Lung microvascular endothelial cell (primary cell): ENCODE measurements at places on chromosomes 16 and 17. TPM values are rescaled to one million over a fixed set of nuclear protein-coding genes. Genes with fewer than 3 reads are reported as not detected.

Gene KRT9
- total RNA-seq: not detected in 2 replicates

Gene STRADA
- total RNA-seq: 15.3 and 29.0 TPM in 2 replicates

Gene SPAG7
- 47.3 and 51.2 TPM in 2 replicates for total RNA-seq

Gene GCGR
- total RNA-seq: not detected in 2 replicates

Gene MYOCD
- total RNA-seq: 0.40 TPM in 1 of 2 replicates, not detected in the other

Gene SCO1
- total RNA-seq: 36.4 and 50.0 TPM in 2 replicates

Gene AXIN2
- total RNA-seq: 1.6 and 2.4 TPM in 2 replicates

Gene LGALS9B
- total RNA-seq: not detected in 2 replicates

Gene HSD11B2
- not detected in 2 replicates for total RNA-seq

Gene PYCARD
- 48.8 and 54.5 TPM in 2 replicates for total RNA-seq

Gene KRT20
- not detected in 2 replicates for total RNA-seq

Gene CDH16
- total RNA-seq: not detected in 2 replicates

Gene OR1A1
- not detected in 2 replicates for total RNA-seq

Gene IL34
- 2.0 and 2.8 TPM in 2 replicates for total RNA-seq

Gene WFDC1
- total RNA-seq: not detected in 2 replicates

Gene FOXN1
- not detected in 2 replicates for total RNA-seq

Gene PMP22
- total RNA-seq: 18.7 and 22.2 TPM in 2 replicates

Gene KRTAP1-5
- not detected in 2 replicates for total RNA-seq

Gene PLLP
- total RNA-seq: 5.2 and 6.3 TPM in 2 replicates

Gene KRT24
- total RNA-seq: not detected in 2 replicates

Gene LRRC75A
- total RNA-seq: 0.99 and 1.1 TPM in 2 replicates

Gene OR3A2
- total RNA-seq: not detected in 2 replicates

Gene NETO2
- total RNA-seq: 10.5 and 14.8 TPM in 2 replicates

Gene TERB1
- total RNA-seq: under 0.01 TPM in 1 of 2 replicates, not detected in the other

Gene PMFBP1
- total RNA-seq: under 0.01 TPM in 2 replicates

Gene ACSM3
- total RNA-seq: 0.22 TPM in 1 of 2 replicates, not detected in the other

Gene KRT33A
- not detected in 2 replicates for total RNA-seq

Gene MYH11
- under 0.01 TPM in 1 of 2 replicates, not detected in the other for total RNA-seq

Gene RHBDL1
- total RNA-seq: under 0.01 and 0.22 TPM in 2 replicates

Gene NPIPA8
- not detected in 2 replicates for total RNA-seq

Gene METRN
- 13.1 and 28.8 TPM in 2 replicates for total RNA-seq

Gene TIMM22
- total RNA-seq: 13.3 and 15.1 TPM in 2 replicates

Gene ATP2C2
- under 0.01 TPM in 1 of 2 replicates, not detected in the other for total RNA-seq

Gene HSD3B7
- total RNA-seq: 13.3 and 26.0 TPM in 2 replicates

Gene SLC9A5
- total RNA-seq: 0.22 and 0.60 TPM in 2 replicates

Gene CD300LF
- not detected in 2 replicates for total RNA-seq

Gene TBC1D3C
- total RNA-seq: 0.22 TPM in 1 of 2 replicates, not detected in the other

Gene FOXL1
- 0.60 and 1.1 TPM in 2 replicates for total RNA-seq

Gene CMTM4
- 5.4 and 7.6 TPM in 2 replicates for total RNA-seq
